ENCODE measurements at places on chromosomes 16 and 17. TPM values are rescaled to one million over a fixed set of nuclear protein-coding genes. Genes with fewer than 3 reads are reported as not detected.

Gene RNF43
- not detected for polyA plus RNA-seq

Gene IL21R
- 2.1 TPM for polyA plus RNA-seq

Gene KRTAP4-5
- polyA plus RNA-seq, result not detected

Gene TSEN54
- 11.8 TPM for polyA plus RNA-seq

Gene NLRC5
- 10.3 TPM for polyA plus RNA-seq

Gene LPO
- not detected for polyA plus RNA-seq

Gene CA4
- not detected for polyA plus RNA-seq

Gene HOXB3
- not detected for polyA plus RNA-seq

Gene C1QTNF8
- not detected for polyA plus RNA-seq

Gene MYO15B
- polyA plus RNA-seq, result 0.62 TPM

Gene WFIKKN1
- not detected for polyA plus RNA-seq

Gene KRT39
- not detected for polyA plus RNA-seq

Gene POLR2C
- 56.9 TPM for polyA plus RNA-seq

Gene EFCAB5
- polyA plus RNA-seq, result 0.04 TPM

Gene HIC1
- 0.13 TPM for polyA plus RNA-seq

Gene GP1BA
- 0.29 TPM for polyA plus RNA-seq

Gene SERPINF2
- 2.5 TPM for polyA plus RNA-seq

- H3K27me3 ChIP-seq, result no peaks in the 10 kb centered on the region
- H3K27ac ChIP-seq, result peak overlapping the region; percentile 99
- peaks cover 31% of the 10 kb centered on the region for H3K36me3 ChIP-seq
- no peak overlapping the region for H3K4me3 ChIP-seq
- peaks cover 71% of the 10 kb centered on the region for H3K4me1 ChIP-seq
- peak; percentile 86 for DNase-seq
These were observed 84.5 kb downstream of the ABR start for GRCh38 chr17:1095090-1095852.

DNA sequence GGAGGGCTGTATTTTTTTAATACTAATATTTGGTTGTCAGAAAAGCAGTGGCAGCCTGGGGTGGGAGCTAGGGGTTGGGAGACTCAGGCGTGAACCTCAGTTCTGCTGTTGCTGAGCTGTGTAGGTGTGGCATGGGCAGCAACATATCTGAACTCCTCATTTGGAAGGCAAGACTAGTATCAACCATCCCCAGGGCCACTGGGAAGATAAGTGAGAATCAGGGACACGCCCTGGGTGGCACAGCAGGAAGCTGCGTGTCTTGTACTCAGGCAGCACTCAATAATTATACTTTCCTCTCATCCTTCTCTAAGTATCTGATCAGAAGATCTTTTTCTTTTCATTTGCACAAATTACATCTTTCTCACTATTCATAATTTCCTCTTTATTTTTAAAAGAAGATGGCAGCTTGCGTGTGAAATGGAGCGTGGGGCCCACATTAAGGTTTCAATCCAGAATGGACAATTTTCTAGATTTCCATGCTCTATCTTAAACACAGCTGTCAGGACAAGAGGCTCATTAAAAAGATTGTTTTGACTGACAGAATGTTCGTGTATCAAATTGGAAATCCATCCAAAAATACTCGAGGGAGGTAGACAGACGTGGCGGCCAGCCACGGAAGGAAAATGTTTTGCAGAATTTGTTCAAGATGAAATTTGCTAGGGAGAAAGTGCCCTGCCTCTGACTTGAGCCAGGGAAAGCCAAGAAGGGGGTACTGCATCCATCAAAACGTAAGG is 121.1 kb downstream of the CPPED1 start:
- H3K27me3 ChIP-seq, result no peaks in the 10 kb centered on the region
- peaks cover 16% of the 10 kb centered on the region for H3K36me3 ChIP-seq
- no peak overlapping the region for H3K4me3 ChIP-seq
- no peak overlapping the region for H3K27ac ChIP-seq

DNA sequence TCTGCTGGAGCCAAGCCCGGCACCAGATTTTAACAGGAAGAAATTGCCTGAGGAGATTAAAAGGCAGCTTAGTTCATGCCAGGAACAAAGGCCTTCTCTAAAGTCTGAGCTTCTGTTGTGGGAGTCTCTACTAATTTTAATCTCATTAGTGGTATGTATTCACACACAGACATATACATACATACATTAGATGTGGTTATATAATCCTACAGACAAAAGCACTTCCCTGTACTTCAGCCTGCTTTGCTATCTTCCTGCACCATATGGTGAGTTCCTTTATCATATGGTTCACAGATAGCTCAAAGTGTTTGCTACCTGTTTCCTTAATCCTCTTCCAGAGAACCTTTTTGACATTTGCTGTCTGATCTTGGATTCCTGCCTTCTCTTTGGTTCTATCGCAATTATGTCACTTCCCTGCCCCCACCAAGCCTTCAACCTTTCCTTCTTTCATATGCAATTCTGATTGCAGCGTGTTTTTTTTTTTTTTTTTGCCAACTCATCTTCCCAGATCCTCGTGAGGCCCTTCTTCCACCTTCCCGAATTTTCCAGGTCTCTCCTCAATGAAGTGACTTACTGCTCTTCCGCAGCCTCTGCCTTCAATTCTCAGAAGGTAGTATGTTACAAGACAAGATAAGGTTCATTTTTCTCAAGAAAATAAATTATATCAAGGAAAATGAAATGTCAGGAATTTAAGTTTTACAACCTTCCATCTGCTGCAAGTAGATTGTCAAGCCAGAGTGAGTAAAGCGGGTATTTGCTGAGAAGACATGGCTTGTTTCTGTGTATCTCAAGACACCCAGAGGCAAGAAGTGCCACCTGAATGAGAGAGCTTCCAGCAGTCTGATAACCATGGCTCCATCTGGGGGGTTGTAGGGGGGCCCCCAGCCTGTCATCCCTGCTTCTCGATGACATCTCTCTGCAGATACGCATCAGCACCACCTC is 120.2 kb upstream of the CACNG3 start:
- no peak for DNase-seq
- peaks cover 94% of the 10 kb centered on the region for H3K36me3 ChIP-seq
- H3K27ac ChIP-seq, result no peak overlapping the region
- H3K4me1 ChIP-seq, result no peaks in the 10 kb centered on the region

GRCh38 chr17:20206068-20206467 is 196.9 kb downstream of the SPECC1 start:
- no peaks in the 10 kb centered on the region for H3K27me3 ChIP-seq
- no peak overlapping the region for H3K4me3 ChIP-seq
- peaks cover 53% of the 10 kb centered on the region for H3K36me3 ChIP-seq
- peaks cover 4% of the 10 kb centered on the region for H3K4me1 ChIP-seq
- no peak for DNase-seq
- H3K27ac ChIP-seq, result no peak overlapping the region

DNA sequence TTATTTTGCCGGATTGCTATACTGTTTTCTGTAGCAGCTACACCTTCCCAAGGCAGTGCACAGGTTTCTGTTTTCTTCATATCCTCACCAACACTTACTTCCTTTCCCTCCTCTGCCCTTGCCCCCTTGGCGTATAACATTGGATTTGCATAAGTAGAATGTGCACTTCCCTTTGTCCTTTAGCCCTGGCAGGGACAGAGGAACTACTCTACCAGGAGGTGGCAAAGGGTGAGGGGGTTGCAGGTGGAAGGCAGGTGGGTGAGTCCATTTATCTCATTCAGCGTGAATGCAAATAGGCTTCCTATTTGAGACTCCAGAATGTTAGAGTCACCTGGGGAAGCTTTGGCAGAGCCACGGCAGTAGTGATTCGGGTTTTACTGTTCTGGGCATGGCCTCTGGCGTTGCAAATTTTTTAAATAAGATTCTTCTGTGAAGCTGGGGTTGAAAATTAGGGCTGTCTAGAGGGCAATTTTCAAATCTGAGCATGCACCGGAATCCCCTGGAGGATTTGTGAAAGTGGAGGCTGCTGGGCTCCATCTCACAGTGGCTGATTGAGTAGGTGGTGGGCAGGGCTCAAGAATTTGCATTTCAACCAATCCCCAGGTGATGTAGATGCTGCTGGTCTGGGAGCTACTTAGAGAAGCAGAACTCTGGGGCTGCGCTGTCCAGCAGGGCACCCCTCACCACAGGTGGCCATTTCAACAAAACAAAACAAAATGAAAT is 84.7 kb downstream of the PLCG2 start:
- no peak overlapping the region for H3K27ac ChIP-seq
- no peaks in the 10 kb centered on the region for H3K27me3 ChIP-seq
- H3K4me3 ChIP-seq, result no peak overlapping the region
- peaks cover 77% of the 10 kb centered on the region for H3K36me3 ChIP-seq

- peaks cover 32% of the 10 kb centered on the region for H3K4me1 ChIP-seq
- peak; percentile 84 for DNase-seq
- H3K4me3 ChIP-seq, result peak overlapping the region; percentile 51
- H3K36me3 ChIP-seq, result no peaks in the 10 kb centered on the region
These were observed 28.0 kb downstream of the ZCCHC14 start for GRCh38 chr16:87464691-87465300.

- peak overlapping the region; percentile 88 for H3K27ac ChIP-seq
- H3K4me3 ChIP-seq, result peak overlapping the region; percentile 68
- no peaks in the 10 kb centered on the region for H3K36me3 ChIP-seq
- DNase-seq, result peak; percentile 40
These were observed 65.7 kb downstream of the CENPV start for GRCh38 chr17:16287563-16288027.

DNA sequence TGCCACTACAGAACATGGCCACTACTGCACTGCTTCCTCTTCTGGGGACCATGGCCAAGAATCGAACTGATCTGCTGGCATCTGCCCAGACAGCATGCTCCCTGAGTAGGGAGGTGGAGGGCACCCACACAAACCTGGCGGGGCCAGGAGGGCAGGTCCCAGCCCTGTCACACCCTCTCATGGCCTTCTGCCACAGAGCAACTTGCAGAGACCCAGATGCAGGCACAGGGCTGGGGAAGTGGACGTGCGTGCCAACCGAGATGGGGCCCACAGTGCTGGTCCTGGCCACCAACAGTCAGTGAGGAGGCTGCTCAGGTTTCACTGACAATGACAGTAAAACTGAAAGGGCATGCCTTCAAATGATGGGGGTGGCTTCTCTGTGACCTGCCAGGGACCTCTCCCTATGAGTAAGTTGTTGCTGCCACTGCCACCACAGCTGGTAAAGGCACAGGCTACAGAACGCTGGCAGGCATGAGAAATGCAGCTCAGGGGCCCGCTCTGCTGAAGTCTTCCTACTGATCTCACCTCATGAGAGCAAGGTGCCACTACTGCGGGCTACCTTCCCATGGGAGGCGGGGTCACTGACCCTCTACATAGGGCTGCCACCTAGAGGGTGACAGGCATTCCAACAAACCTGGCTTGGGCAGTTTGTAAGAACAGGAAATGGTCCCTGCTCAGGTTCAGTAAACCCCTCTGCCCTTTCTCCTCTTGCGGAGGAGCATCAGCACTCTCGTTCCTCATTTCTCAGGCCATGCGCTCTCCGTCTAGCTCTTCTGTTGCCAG is 15.5 kb downstream of the HIC1 start:
- H3K4me1 ChIP-seq, result peaks cover 21% of the 10 kb centered on the region
- peak overlapping the region; percentile 16 for H3K27ac ChIP-seq
- H3K27me3 ChIP-seq, result no peaks in the 10 kb centered on the region
- H3K36me3 ChIP-seq, result peaks cover 10% of the 10 kb centered on the region

DNA sequence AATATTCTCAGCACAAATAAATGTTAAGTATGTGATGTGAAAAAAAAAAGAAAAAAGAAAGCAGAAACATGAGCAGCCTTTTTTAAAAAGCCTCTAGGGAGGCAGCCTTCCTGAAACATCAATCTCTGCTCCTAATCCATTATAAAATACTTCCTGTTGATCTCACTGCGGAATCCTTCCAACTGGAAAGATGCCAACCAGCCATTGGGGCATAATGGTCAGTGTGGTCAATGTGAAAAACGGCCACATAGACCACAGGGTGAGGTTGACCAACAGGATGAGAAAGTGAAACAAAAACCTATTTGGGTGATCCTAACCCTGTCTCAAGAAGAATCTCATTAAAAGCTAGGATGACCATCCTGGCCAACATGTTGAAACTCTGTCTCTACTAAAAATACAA is 26.1 kb upstream of the ABCA8 start:
- H3K4me1 ChIP-seq, result peaks cover 3% of the 10 kb centered on the region
- no peaks in the 10 kb centered on the region for H3K27me3 ChIP-seq
- H3K4me3 ChIP-seq, result no peak overlapping the region
- H3K27ac ChIP-seq, result no peak overlapping the region
- DNase-seq, result peak; percentile 5
- no peaks in the 10 kb centered on the region for H3K36me3 ChIP-seq

All from CD14-positive monocyte (primary cell).